Placental epithelial cell (primary cell): ENCODE measurements at places on chromosomes 5 and 9. TPM values are rescaled to one million over a fixed set of nuclear protein-coding genes. Genes with fewer than 3 reads are reported as not detected.

IPPK gene
- total RNA-seq = 10.2 and 11.3 TPM in 2 replicates

TMEM174 gene
- not detected in 2 replicates for total RNA-seq

PCDHGA10 gene
- total RNA-seq = 4.4 and 9.4 TPM in 2 replicates

DOCK2 gene
- total RNA-seq = 1.2 TPM in 1 of 2 replicates, not detected in the other

TAS2R1 gene
- total RNA-seq = under 0.01 and 0.76 TPM in 2 replicates

PDCD1LG2 gene
- under 0.01 and 13.1 TPM in 2 replicates for total RNA-seq

POU5F2 gene
- total RNA-seq = 1.4 and 2.0 TPM in 2 replicates

NEUROG1 gene
- total RNA-seq = not detected in 2 replicates

CENPH gene
- total RNA-seq = 8.2 and 14.9 TPM in 2 replicates
